ENCODE measurements at places on chromosomes 11 and 22.

DNA sequence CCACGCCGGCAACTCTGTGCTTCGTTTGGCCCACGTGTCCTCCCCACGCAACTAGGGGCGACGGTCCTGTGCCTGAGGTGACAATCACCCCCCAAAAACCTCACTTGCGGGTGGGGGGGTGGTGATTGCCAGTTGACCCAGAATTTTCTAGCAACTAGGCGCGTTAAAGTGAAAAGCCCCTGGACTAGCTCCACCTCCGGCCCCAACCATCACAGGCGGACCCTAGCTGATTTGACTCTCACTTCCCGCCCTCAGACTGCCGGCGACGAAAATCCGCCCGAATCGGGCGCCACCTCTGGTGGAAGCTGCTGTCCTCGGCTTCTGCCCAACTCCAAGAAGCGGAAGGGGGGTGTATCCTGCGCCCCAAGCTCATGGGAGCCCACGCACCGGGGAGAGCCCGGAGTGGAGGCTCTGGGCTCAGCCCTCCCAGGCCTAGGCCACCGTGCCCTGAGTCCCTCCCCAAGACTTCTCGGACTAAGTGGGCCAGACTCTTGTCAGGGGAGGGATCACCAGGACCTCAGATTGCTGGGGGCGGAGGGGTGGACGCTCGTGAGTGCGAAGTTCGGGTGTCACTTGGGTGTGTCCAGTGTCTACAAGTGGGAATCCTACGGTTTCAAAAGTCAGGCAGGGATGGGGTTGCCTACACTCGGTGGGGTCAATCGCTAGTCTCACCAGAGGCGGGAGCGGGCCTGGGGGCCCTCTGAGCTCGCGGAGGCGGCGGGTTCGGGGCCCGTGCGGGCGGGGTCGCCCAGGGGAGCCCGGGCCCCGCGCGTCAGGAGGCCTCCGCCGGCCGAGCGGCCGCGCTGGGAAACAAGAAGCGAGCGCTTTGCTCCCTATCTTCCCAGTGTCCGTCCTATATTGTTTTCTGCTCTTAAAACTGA, 12.3 kb downstream of the PAX6 start:
- no peak for DNase-seq

DNA sequence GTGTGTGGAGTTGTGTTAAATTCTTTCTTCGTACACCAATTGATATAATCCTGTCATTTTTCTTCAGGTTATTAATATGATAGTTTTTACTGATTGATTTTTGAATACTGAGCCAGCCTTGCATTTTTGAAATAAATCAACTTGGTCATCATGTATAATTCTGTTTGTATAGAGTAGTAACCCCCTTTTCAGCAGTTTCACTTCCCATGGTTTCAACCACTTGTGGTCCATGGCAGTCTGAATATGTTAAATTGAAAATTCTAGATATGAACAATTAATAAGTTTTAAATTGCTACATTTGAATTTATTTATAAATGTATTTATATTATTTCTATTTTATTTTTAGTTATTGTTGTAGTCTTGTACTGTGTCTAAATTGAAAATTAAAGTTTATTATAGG, 32.6 kb downstream of the MS4A6A start:
- no peak for DNase-seq

GRCh38 chr11:64571410-64572091, 19.5 kb upstream of the SLC22A12 start:
- no peak for DNase-seq

DNA sequence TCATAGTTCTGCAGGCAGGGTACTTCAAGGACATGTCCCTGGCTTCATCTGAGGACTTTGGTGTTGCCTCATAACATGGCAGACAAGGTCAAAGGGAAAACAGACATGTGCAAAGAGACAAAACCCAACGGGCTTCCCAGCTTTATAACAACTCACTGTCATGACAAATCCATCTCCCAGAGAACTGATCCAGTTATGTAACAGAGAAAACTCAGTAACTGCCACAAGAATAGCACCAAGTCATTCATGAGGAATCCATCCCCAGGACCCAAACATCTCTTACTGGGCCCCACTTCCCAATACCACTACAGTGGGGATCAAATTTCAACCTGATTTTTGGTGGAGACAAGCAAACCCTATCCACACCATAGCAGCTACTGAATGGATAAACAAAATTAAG, 13.0 kb downstream of the OR52N4 start:
- DNase-seq: no peak
